ENCODE measurements at places on chromosomes 13 and 19.

- no peaks in the 10 kb centered on the region for H3K27me3 ChIP-seq
- H3K36me3 ChIP-seq = peaks cover 38% of the 10 kb centered on the region
- H3K4me3 ChIP-seq = no peak overlapping the region
- H3K4me1 ChIP-seq = no peaks in the 10 kb centered on the region
These were observed 24.4 kb upstream of the LDLR start for GRCh38 chr19:11064831-11065303.

DNA sequence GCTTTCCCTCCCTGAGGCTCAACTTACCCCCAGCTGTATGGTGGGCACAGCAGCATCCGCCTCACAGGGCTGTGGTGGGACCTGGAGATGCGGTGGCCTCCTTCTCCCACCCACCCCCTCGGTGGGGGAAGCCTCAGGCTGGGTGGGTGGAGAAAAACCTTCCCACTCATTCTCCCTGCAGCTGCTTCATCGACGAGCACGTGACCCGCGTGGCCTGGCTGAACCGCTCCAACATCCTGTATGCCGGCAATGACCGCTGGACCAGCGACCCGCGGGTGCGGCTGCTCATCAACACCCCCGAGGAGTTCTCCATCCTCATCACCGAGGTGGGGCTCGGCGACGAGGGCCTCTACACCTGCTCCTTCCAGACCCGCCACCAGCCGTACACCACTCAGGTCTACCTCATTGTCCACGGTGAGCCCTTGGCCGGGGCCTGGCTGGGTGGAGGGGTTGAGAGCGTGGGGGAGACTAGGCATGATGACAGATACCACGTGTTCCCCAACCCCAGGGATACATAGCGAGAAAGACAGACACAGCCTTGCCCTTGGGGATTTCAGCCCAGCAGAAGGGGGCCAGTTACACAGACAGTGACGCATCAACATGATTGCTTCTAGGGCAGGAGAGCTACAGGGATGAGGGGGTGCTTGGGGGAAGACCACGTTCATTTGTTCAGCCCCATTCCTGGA lies 12.2 kb downstream of the IGLON5 start:
- DNase-seq = no peak
- H3K4me3 ChIP-seq = no peak overlapping the region
- peaks cover 37% of the 10 kb centered on the region for H3K27me3 ChIP-seq
- peak overlapping the region; percentile 1 for H3K27ac ChIP-seq
- H3K4me1 ChIP-seq = peaks cover 17% of the 10 kb centered on the region

DNA sequence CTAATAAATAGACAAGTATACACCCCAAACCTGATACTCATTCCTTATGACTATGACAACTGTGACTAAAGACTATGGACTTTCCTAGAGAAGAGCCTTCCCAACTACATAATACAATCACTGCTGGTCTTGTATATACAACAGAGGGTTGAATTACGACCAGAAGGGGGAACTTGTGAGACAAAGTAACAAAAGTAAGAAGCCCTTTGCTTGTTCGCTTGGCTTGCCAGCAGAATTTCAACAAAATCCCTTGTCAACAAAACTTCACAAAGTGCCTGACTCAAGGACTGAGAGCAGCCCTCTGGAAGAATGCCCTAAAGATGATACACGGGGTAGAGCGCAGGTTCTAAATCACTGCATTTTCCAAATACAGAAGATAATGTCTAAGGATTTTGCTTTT lies 99.4 kb downstream of the WASF3 start:
- no peaks in the 10 kb centered on the region for H3K4me1 ChIP-seq
- no peak overlapping the region for H3K27ac ChIP-seq
- no peak for DNase-seq

DNA sequence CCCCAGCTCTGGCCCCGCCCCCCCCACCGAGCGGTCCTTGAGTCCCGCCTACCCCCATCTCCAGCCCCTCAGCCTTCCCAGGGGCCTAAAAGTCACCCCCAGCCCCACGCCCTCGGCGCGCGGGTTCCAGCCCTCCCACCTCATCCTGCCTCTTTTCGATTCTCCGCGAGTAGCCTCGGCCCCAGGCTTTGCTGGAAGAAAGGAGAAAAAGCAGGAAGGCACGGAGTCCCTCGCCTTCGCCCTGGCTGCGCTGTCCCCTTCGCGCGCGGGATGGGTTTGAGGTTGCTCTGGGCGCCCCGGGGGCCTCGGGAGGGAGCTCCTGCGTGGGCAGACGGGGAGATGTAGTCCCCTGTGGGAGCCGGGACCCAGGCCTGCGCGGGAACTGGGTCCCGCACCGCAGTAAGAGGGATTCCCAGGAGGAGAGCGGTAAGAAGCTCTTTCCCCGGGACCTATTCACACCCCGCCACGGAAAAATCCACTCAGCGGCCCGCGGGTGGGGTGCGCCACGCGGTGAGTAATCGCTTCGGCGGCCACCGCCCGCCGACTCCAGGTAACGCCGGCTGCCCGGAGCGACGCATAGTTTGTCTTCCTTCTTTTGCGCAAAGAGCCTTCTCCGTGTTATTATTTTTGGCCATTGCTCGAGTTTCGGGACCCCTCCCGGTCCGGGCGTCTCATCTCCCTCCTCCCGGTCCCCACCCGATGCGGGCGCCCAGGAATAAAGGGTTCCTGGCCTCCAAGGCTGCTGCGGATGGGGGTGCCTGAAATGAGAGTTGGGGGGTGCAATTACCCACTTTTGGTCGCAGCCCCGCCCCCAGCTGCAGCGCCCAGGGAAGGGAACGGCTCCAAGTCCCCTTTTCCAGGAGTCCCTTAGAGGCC lies 865 bp upstream of the CRLF1 start:
- peaks cover 69% of the 10 kb centered on the region for H3K27me3 ChIP-seq
- no peak overlapping the region for H3K27ac ChIP-seq
- H3K36me3 ChIP-seq = no peaks in the 10 kb centered on the region

GRCh38 chr13:40528881-40529280 lies 137.6 kb downstream of the FOXO1 start:
- no peak for DNase-seq
- H3K27ac ChIP-seq = no peak overlapping the region
- H3K36me3 ChIP-seq = peaks cover 6% of the 10 kb centered on the region
- H3K4me1 ChIP-seq = peaks cover 17% of the 10 kb centered on the region
- no peaks in the 10 kb centered on the region for H3K27me3 ChIP-seq

- no peaks in the 10 kb centered on the region for H3K36me3 ChIP-seq
- H3K4me3 ChIP-seq = no peak overlapping the region
- no peak for DNase-seq
- no peak overlapping the region for H3K27ac ChIP-seq
These were observed 351.9 kb downstream of the EFNB2 start for GRCh38 chr13:106183410-106184065.

- H3K4me3 ChIP-seq = peak overlapping the region; percentile 59
- H3K36me3 ChIP-seq = peaks cover 16% of the 10 kb centered on the region
- H3K27ac ChIP-seq = peak overlapping the region; percentile 64
- peaks cover 20% of the 10 kb centered on the region for H3K4me1 ChIP-seq
These were observed 3.6 kb downstream of the SERTAD1 start for GRCh38 chr19:40421993-40422747.

GRCh38 chr19:17479325-17479791 lies 9.0 kb downstream of the SLC27A1 start:
- H3K27me3 ChIP-seq = no peaks in the 10 kb centered on the region
- H3K4me1 ChIP-seq = no peaks in the 10 kb centered on the region
- H3K27ac ChIP-seq = no peak overlapping the region
- no peak for DNase-seq
- no peaks in the 10 kb centered on the region for H3K36me3 ChIP-seq

DNA sequence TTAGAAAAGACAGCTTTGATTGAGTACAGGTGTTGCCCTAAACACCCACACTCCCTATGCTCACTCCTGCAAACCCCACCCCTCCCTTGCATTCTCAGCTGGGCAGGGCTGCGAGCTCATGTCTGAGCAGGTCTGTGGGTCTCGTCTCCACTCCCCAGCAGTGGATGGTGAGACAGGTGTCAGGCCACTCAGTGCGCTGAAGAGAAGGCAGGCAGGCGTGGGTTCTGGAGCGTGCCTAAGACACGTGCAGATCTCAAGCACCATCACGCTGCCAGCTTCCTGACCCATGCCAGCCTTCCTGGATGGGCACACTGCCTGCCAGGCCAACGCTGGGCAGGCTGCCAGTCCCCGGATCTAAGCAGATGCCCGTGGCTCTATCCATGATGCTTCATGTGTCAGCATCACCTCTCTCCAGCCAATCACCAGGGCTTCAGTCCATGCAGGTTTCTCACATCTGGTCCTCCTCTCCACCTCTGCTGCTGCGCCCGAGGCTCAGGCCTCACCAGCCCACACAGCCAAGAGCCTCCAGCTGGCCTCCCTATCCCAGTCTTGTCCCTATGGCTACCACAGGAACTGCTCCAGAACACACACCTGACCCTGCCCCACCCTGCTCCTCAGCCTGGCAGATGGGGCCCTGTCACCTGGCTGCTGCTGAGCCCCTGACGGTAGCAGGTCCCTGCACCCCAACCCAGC lies 42.6 kb downstream of the EPS15L1 start:
- H3K27ac ChIP-seq = no peak overlapping the region
- peaks cover 35% of the 10 kb centered on the region for H3K36me3 ChIP-seq
- H3K4me3 ChIP-seq = no peak overlapping the region
- H3K27me3 ChIP-seq = no peaks in the 10 kb centered on the region

DNA sequence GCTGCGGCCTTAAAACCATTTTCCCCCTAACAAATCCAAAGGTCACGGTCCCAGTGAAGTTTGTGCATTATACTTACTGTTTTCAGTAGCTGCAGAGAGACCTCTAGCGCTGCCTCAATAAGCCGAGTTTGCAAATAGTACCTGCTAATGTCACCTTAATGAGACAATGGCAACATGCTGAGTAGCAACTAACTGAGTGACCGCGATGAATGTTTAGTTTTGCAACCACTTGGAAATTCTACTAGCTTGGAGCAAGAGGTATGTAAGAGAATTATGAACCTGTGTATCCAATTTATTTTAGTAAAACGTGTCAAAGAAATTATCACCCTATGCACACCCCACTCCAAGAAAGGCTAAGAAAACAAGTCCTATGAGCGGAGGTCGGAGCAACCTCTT lies 1.2 kb downstream of the KPNA3 start:
- H3K27ac ChIP-seq = peak overlapping the region; percentile 92
- H3K27me3 ChIP-seq = no peaks in the 10 kb centered on the region
- H3K4me1 ChIP-seq = peaks cover 36% of the 10 kb centered on the region
- no peak for DNase-seq
- H3K36me3 ChIP-seq = peaks cover 27% of the 10 kb centered on the region

GRCh38 chr19:46902402-46902766 lies 41.6 kb downstream of the ARHGAP35 start:
- no peaks in the 10 kb centered on the region for H3K36me3 ChIP-seq
- H3K4me3 ChIP-seq = no peak overlapping the region
- H3K27me3 ChIP-seq = no peaks in the 10 kb centered on the region
- no peak for DNase-seq
- H3K27ac ChIP-seq = no peak overlapping the region
- H3K4me1 ChIP-seq = peaks cover 14% of the 10 kb centered on the region

GRCh38 chr13:80473695-80474094 lies 132.8 kb upstream of the SPRY2 start:
- H3K4me3 ChIP-seq = no peak overlapping the region
- no peaks in the 10 kb centered on the region for H3K36me3 ChIP-seq

GRCh38 chr13:44757671-44758070 lies 181.5 kb upstream of the TSC22D1 start:
- H3K4me3 ChIP-seq = no peak overlapping the region
- peaks cover 2% of the 10 kb centered on the region for H3K27me3 ChIP-seq
- H3K4me1 ChIP-seq = peaks cover 22% of the 10 kb centered on the region
- DNase-seq = no peak
